Activated T-cell treated with anti-CD3 and anti-CD28 coated beads, Interleukin-2, amount 50 U/mL, for 72 hours (primary cell): ENCODE measurements at places on chromosomes 2 and 18. TPM values are rescaled to one million over a fixed set of nuclear protein-coding genes. Genes with fewer than 3 reads are reported as not detected.
A peak's percentile ranks its signal among the peaks of the same experiment; 100 is the strongest.

GRCh38 chr2:58686776-58687175 lies 445.7 kb upstream of the FANCL start:
- H3K27me3 ChIP-seq: no peaks in the 10 kb centered on the region
- H3K27ac ChIP-seq: no peak overlapping the region
- H3K4me1 ChIP-seq: no peaks in the 10 kb centered on the region
- H3K36me3 ChIP-seq: no peaks in the 10 kb centered on the region
- H3K4me3 ChIP-seq: no peak overlapping the region

- H3K27me3 ChIP-seq: no peaks in the 10 kb centered on the region
- peaks cover 98% of the 10 kb centered on the region for H3K4me1 ChIP-seq
- H3K27ac ChIP-seq: peak overlapping the region; percentile 89
- peaks cover 3% of the 10 kb centered on the region for H3K36me3 ChIP-seq
- DNase-seq: no peak
These were observed 34.0 kb downstream of the DOCK10 start for GRCh38 chr2:225008179-225008856.

- H3K36me3 ChIP-seq: no peaks in the 10 kb centered on the region
- H3K4me1 ChIP-seq: no peaks in the 10 kb centered on the region
- H3K27ac ChIP-seq: no peak overlapping the region
- H3K4me3 ChIP-seq: no peak overlapping the region
- DNase-seq: no peak
These were observed 169.2 kb upstream of the LRRTM1 start for GRCh38 chr2:80473796-80474195.

GRCh38 chr18:73549236-73549635 lies 598.4 kb downstream of the FBXO15 start:
- no peak for DNase-seq
- no peaks in the 10 kb centered on the region for H3K4me1 ChIP-seq
- no peaks in the 10 kb centered on the region for H3K27me3 ChIP-seq
- no peak overlapping the region for H3K4me3 ChIP-seq

DNA sequence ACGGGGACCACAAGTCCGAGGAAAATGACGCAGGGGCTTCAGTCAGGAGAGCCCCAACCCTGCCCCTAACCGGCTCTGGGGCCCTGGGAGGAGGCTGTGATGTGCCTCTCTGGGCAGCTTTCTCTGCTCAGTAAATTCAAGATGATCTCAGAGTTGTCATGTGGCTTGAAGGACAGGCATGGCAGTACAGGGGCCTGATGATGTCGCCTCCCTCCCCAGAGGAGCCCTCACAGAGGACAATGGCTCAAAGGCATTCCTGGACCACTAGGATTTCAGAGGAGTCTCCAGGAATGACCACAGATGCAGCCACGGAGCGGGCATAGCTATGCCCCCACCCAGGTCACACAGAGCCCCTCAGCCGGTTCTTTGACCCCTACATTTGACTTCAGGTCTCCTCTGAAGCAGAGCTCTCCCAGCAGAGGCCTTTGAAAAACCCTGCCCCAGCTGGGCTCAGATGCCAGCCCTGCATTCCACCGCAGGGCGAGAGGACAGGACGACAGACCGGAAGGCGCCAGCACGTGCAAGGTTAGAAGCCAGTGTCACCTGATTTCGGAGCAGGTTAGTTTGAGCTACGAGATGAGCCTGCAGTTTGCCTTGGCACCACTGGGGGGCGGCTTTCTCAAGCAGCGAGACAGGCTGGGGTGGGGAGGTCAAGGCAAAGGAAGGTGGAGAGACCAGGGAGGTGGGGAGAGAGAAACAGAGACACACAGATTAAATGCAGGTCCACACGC lies 39.2 kb downstream of the BIN1 start:
- no peak overlapping the region for H3K4me3 ChIP-seq
- H3K27ac ChIP-seq: no peak overlapping the region
- no peaks in the 10 kb centered on the region for H3K36me3 ChIP-seq
- peaks cover 41% of the 10 kb centered on the region for H3K4me1 ChIP-seq

- peaks cover 7% of the 10 kb centered on the region for H3K36me3 ChIP-seq
- peaks cover 41% of the 10 kb centered on the region for H3K4me1 ChIP-seq
- peak overlapping the region; percentile 45 for H3K4me3 ChIP-seq
- peak overlapping the region; percentile 90 for H3K27ac ChIP-seq
- no peaks in the 10 kb centered on the region for H3K27me3 ChIP-seq
These were observed 3.3 kb upstream of the GPBAR1 start for GRCh38 chr2:218257390-218257981.

SAG gene
- 0.02 TPM for total RNA-seq

SERPINB2 gene
- not detected for total RNA-seq
